ENCODE measurements at places on chromosomes 13 and 19.

DNA sequence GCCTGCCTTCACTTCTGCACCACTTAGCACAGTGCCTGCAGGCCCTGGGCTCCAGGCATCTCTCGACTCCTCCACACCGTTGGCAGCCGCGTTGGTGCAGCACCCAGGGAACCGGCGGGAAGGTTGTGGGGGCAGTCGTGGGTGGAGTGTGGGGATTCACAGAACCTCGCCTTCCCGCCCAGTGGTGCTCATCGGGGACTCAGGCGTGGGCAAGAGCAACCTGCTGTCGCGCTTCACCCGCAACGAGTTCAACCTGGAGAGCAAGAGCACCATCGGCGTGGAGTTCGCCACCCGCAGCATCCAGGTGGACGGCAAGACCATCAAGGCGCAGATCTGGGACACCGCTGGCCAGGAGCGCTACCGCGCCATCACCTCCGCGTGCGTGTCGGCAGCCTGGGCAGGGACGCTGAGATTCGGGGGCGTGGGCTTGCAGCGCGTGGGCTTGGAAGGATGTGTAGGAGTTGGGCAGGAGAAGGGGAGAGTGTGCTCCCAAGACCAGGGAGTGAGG, 9.6 kb downstream of the RAB11B start:
- DNase-seq, result no peak

- no peak for DNase-seq
Measured at GRCh38 chr19:28454083-28454482, 758.9 kb downstream of the UQCRFS1 start.

GRCh38 chr19:30817965-30818567, 445.9 kb downstream of the ZNF536 start:
- no peak for DNase-seq

DNA sequence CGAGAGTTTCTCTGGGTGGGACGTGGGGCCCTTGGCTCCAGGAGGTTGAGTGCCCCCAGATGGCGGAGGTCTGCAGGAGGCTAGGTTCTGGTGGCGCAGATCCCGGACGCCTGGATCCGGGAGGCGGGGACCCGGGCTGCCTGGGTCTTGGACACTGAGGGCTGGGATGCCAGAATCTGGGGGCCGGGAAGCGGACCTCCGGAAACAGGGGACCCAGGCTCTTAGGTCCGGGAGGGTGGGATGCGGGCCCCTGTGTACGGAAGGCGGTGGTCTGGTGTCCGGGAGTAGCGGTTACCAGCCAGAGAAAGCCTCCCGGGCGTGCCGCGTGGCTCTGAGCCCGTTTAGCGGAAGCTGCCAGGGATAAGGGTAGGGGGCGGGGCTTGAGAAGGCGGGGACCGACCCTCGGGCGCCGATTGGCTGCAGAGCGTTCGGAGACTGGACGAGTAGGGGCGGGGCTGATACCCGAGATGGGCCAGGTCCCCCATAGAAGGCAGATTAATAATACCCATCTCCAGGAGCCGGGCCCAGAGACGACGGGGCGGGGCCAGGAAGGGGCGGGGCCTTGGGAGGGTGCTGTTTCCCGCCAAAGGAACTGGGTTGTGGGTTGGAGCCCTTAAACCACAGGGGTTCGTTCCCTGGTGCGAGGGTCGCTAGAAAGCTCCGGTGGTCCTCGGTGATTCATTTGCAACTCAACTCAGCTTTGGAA, at the start of gene SLC1A5:
SLC1A5 (minus strand) TSS at position 333 of the 706 bp plus-strand sequence. CDS start 629 bp downstream, outside the sequence.
- DNase-seq, result peak; percentile 98

GRCh38 chr19:5863030-5863665, 7.2 kb downstream of the FUT5 start:
- DNase-seq, result no peak

All from CD4-positive, alpha-beta T cell treated with Interleukin-2 at 100 ng/mL for 4 hours (primary cell).